ENCODE measurements at places on chromosomes 1 and 21. TPM values are rescaled to one million over a fixed set of nuclear protein-coding genes. Genes with fewer than 3 reads are reported as not detected.
A peak's percentile ranks its signal among the peaks of the same experiment; 100 is the strongest.

GRCh38 chr21:45079351-45079750 is 5.0 kb downstream of the ADARB1 start:
- DNase-seq, result no peak

DNA sequence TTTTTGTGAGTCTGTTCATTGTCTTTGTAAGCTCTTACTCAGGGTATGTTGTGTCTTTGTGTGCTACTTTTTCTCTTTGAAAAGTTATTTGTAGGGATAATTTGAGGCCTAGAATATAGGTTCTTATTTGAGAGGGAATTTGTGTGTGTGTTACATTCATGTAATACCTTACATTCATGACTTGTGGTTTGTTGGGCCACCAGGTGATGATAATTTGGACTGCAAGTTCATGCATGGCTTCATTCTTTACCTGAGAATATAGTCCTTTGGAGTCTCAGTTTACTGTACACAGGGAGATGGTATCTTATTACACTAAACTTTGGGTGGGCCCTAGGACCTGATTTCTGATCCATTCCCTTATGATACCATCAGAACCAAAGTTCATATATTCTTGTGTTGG is 51.8 kb upstream of the FASLG start:
- no peak for DNase-seq

GRCh38 chr21:29080454-29080941 is 7.0 kb upstream of the CCT8 start:
- DNase-seq, result peak; percentile 67

DNA sequence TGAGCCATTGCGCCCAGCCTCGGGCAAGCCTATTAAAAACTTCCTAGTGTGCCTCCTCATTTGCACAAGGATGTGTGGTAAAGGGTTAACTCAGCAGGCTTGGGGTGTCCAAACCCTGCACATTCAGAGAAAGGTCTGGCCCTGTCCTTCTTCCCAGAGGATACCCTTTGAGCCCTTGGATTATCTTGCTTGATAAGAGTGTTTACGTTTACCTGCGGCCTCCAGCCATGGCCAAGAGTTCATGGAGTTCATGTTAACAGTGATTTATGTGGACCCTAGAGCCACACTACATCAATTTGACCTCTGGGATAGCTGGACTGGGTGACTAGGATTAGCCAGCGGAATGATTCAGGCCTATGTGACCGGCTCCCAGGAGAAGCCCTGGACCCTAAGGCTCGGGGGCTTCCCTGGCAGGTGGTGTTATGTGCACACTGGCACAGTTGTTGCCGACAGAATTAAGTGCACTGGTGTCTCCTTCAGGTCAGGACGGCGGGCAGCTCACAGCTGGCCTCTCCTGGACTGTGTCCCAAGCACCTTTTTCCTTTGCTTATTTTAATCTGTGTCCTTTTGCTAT is 7.7 kb upstream of the TCP10L start:
- no peak for DNase-seq

DNA sequence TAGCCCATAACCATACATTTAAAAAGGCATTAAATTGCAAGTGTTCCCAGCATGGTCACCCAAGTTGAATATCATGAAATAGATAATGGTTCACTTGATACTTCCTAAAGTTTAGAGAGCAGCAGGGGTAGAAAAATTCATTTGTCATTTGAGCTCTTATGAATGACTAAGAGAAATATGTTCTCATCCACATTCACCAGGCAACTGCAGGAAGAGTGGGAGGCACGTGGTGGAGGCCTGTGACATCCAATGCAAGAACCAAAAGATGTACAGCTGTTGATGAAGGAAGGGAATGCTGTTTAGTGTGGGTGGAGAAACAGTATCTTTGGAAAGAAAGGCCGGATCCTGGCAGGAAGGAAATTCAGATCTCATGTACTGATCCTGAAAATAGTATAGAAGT is 473.1 kb downstream of the ADGRL2 start:
- DNase-seq, result peak; percentile 27

GRCh38 chr1:88060750-88061491 is 623.2 kb upstream of the PKN2 start:
- DNase-seq, result no peak

- peak; percentile 20 for DNase-seq
Measured at GRCh38 chr1:234584926-234585325, 25.1 kb downstream of the IRF2BP2 start.

DNA sequence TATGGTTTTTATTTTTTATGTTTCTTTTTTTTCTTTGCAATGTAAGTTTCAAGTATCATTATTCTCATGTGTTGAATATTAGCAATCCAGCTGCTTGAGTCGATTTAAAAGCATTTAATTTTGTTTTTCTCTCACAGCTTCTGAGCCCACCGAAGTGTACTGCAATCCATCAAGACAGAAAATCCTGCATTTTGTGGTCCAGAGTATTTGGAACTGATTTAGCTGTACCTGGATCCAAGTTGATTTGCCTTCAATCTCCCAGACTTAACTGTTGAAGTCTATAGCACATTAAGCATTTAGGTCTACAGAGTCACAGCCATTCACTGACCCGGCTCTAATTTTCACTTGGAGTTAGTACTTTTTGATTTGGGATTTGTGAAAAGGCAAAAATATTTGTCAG is 622.9 kb upstream of the ADAMTS5 start:
- no peak for DNase-seq

DNA sequence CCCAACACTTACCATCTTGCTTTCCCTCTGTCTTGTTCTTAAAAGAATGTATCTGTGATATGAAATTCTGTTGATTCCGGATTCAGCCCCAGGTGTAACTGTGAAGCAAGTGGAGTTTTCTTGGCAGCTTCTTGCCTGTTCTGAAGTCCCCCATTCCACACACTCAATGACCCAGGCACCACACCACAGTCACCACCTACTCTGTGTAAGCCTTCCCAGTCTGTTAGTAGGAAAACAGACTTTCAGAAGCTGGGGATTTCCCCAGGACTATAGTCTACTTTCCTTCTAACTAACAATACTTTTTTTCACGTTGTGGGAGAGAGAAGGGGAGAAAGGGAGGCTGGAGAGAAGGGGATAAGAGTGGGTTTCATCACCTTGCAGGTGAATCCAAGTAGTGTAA is 299.1 kb upstream of the PROX1 start:
- DNase-seq, result no peak

GRCh38 chr1:93093332-93094006 is 14.4 kb downstream of the MTF2 start:
- no peak for DNase-seq

- DNase-seq, result no peak
Measured at GRCh38 chr1:157086299-157086698, 13.3 kb downstream of the ETV3L start.

Gene HUNK
- total RNA-seq, result 0.05 TPM

Gene SLC25A34
- total RNA-seq, result 1.7 TPM

Gene ATAD3C
- 1.5 TPM for total RNA-seq

Gene THEM5
- total RNA-seq, result not detected

Data from dermis blood vessel endothelial cell (primary cell).